Activated CD8-positive, alpha-beta memory T cell treated with anti-CD3 and anti-CD28 coated beads, Interleukin-2, amount 10 ng/mL, durations not matched to agents 7 days and 5 days (primary cell): ENCODE measurements at places on chromosomes 2 and 18. TPM values are rescaled to one million over a fixed set of nuclear protein-coding genes. Genes with fewer than 3 reads are reported as not detected.

DNA sequence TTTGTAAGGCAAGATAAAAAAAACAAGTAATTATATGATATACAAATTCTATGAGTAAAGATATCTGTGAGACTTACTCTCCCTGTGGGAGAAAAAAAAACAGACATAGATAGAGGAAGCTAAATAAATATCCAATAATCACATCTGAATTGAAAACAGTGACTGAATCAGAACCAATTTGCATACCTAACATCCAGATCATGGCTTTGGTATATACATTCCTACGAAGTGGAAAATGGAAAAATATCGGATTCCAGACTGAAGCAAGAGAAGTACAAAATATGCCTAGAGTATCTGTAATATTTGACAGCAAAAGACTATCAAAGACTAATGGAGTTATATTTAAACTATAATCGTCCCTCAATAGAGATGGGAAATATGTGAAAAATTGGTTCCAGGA, 1108.1 kb upstream of the CHAC2 start:
- H3K4me3 ChIP-seq, result no peak overlapping the region
- no peak overlapping the region for H3K27ac ChIP-seq
- DNase-seq, result no peak

Gene NIFK
- total RNA-seq, result 58.4 TPM

Gene TEX44
- total RNA-seq, result not detected

Gene RBM43
- total RNA-seq, result 8.3 TPM

GRCh38 chr18:58851856-58852255, 12.8 kb upstream of the ZNF532 start:
- no peaks in the 10 kb centered on the region for H3K4me1 ChIP-seq
- DNase-seq, result no peak
- no peaks in the 10 kb centered on the region for H3K36me3 ChIP-seq
- H3K27ac ChIP-seq, result no peak overlapping the region

GRCh38 chr2:25567406-25567805, 106.0 kb downstream of the DTNB start:
- H3K4me1 ChIP-seq, result peaks cover 19% of the 10 kb centered on the region
- peaks cover 3% of the 10 kb centered on the region for H3K36me3 ChIP-seq
- H3K4me3 ChIP-seq, result no peak overlapping the region

Gene OSBPL1A
- total RNA-seq, result 0.68 TPM

GRCh38 chr2:39523308-39524044, 86.4 kb upstream of the MAP4K3 start:
- H3K4me3 ChIP-seq, result no peak overlapping the region
- H3K36me3 ChIP-seq, result peaks cover 3% of the 10 kb centered on the region
- H3K27ac ChIP-seq, result no peak overlapping the region
- DNase-seq, result no peak
- no peaks in the 10 kb centered on the region for H3K27me3 ChIP-seq

DNA sequence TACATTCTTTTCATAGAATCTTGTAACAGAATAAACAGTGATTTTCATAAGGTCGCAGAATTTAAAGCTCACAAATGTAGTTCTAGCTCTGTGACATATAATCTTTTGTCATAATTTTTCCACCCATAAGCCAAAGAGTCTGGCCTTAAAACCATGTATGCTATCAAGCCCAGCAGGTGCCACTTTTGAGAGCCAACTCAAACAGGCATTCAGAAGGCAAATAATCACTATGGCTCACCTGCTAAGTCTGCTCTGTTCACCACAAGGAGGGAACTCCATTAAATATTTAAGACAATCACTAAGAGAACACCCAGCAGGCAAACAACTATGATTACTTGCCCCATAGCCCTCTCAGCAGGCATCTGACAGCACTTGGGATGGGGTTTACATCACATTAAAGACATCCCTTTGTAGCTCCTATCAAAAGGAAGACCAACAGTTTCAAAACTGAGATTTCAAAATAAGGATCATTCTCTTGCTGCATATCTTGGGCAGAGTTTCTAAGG, 241.6 kb downstream of the PDE11A start:
- H3K27me3 ChIP-seq, result peaks cover 2% of the 10 kb centered on the region
- no peak overlapping the region for H3K27ac ChIP-seq
- no peak for DNase-seq
- no peaks in the 10 kb centered on the region for H3K36me3 ChIP-seq

DNA sequence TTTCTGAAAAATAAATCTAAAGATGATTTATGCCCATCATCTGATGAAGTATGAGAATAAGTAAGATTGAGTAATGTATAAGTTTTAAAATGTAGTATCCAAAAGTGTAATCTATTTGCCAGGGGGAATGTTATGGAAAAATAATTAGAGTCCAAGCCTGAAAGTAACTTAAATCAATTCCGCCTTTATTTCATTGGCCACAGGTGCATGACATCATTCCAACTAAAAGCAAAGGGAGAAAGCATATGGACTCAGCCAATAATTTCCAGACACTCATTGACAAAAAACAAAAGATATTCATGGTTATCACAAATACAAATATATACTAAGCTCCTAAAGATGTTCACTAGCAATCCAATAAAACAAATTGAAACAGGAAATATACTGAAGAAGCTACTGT, 752.6 kb upstream of the TMEFF2 start:
- no peaks in the 10 kb centered on the region for H3K36me3 ChIP-seq
- no peak for DNase-seq
- no peak overlapping the region for H3K4me3 ChIP-seq
- H3K27ac ChIP-seq, result no peak overlapping the region

GRCh38 chr2:79453918-79454317, 58.9 kb upstream of the CTNNA2 start:
- no peak for DNase-seq
- H3K4me3 ChIP-seq, result no peak overlapping the region

DNA sequence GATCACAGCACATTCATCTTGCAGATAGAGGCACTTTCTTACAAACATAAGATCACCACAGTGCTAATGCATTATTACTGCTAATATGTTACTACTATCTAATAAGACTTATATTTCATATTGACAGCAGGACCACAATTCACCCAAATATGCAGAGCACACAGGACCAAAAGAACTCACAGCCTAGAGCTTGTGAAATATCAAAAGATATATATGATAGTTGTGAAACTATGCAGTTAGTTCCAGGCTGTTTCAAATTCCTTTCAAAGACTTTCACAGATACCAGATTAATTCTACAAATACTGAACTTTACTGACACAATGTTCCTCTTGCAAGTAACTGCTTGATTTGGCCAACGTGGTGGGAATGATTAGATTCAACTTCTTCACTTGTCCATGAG, 23.0 kb downstream of the FBXO15 start:
- H3K4me3 ChIP-seq, result no peak overlapping the region
- H3K4me1 ChIP-seq, result no peaks in the 10 kb centered on the region
- H3K27me3 ChIP-seq, result peaks cover 13% of the 10 kb centered on the region
- DNase-seq, result no peak

Gene GNAL
- total RNA-seq, result not detected

DNA sequence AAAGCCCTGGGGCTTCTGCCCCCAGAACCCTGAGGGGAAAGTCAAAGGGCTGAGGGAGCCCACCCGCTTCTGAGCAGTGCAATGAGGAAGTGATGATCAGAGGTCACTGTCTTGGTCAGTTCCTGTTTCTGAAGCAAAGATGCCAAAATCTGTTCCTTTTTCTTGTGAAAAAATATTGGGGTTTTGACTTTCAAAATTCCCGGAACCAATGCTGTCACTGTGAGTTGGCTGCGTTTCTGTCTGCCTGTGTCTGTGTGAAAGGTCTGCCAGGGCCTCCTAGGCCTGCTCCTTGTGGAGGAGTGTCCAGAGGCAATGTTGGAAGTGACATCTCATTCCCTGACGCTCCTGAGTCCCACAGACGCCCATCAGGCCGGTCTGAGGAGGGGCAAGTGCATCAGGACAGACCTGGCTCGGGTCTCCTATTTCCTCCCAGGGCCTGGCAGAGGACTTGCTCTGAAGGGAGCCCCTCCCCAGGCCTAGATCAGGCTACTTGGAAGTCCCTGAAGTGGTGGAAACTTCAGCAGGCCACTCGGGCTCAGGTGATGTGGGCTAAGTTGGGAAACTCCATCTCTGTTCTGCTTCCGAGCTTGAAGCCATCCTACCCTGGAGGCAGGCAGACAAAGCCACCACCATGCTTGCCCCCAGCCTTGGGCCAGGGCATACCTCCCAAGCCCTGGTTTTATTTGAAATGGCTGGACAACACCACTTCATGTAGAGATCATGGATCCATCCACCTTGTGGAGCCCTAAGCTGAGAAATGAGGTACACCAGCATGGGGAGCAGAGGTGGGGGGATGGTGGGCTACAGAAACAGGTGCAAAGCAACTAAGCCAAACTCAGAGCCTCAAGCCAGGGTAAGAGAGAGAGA, 51.0 kb downstream of the PKDCC start:
- peak overlapping the region; percentile 75 for H3K27ac ChIP-seq
- no peak for DNase-seq
- no peak overlapping the region for H3K4me3 ChIP-seq
- peaks cover 48% of the 10 kb centered on the region for H3K4me1 ChIP-seq
- peaks cover 6% of the 10 kb centered on the region for H3K27me3 ChIP-seq
- peaks cover 14% of the 10 kb centered on the region for H3K36me3 ChIP-seq
